ENCODE measurements at places on chromosomes 1 and 21.

- no peak for DNase-seq
These were observed 184.7 kb upstream of the SGIP1 start for GRCh38 chr1:66349242-66349641.

DNA sequence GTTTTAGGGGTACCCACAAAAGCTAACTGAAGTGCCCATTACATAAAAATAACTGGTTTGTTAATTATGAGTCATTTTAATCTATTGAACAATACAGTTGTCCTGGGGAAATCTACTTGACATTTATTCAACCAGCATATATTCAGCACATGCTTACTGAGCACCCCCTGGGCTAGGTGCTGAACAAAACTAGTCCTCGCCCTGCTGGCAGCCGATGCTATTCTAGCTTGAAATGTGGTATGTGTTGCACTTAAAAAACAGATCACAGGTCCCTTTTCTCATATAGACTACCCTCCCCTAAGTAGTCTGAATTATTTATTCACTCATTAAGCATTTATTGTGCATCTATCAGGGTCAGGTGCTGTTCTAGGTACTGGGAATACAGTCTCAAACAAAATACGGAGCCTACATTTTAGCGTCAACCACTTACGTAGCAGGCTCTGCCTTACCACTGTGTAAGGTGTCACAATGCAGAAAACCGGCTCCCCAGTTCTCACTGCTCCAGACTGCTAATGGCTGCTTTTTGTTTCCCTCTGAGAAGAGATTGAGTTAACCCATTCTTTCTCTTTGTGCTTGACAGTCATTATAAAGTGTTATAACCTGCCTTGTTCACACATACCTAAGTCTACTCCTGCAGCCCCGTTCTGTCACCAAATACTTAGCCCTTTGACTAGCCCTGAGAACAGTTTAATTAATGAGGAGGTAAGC is 57.1 kb downstream of the ADCY10 start:
- no peak for DNase-seq

- DNase-seq, result no peak
These were observed 265.5 kb upstream of the RGS18 start for GRCh38 chr1:191892716-191893115.

- no peak for DNase-seq
These were observed 68.0 kb downstream of the LRRN2 start for GRCh38 chr1:204617256-204618147.

DNA sequence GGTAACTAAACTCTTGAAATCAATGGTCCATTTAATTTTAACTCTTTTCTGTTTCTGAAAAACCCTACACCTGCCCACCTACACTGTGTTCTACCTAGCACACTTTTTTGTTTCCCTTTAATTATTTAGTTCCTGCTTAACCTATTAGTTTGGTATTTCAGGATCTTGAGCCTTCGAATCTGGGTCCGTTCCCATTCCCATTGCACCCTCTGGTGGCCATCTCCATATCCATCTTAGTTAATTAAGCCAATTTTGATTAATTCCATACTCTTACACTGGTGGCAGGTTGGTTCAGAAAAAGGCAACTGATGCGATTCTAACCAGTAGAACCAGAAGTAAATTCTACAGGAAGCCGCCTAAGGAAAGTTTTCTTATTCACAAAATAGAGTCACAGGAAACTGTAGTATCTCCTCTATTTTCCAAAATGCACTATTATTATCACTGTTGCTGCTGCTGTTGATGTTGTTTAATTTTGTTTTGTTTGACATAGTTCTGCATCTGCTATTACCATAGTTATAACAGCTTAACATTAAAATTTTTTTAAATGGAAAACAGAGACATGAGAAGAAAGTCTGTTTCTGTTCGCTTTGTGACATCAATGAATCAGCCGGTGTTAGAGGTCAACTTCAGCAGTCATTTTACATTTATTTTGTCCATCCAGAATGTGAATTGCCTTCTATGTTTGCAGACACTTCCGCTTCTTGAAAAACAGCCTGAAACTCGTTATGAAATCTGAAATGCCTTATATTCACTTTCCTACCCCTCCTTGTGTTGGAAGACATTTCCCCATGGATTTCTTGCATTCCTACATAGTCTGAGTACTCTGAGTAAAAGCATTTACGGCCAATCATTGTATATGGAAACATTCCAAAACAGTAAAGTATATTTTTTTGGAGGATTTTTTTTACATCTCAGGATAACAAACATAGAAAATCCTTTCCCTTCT is 115.5 kb upstream of the NCAM2 start:
- DNase-seq, result no peak

DNA sequence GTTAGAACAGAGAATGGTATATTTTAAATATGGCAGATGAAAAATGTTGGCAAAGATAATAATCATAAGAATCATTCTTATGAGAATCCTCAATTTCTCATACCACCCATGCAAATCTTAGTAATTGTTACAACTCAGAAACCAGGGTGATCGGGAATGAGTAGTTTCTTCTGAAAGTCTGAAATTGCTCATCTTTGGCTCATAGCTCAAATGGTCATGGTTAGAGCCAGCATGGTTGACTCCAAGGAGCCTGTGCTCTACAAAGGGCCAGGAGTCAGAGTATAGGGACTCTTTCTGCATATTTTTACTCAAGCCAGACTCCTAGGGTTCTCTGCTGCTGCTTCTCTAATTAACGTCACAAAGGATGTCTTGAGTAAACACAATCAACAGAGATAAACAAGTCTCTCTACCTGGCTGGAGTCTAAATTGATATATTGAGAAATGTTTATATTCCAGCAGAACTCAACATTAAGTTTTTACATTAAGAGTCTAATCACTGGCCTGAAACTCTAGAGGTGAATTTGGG is 1.9 kb upstream of the ETV3 start:
- no peak for DNase-seq

DNA sequence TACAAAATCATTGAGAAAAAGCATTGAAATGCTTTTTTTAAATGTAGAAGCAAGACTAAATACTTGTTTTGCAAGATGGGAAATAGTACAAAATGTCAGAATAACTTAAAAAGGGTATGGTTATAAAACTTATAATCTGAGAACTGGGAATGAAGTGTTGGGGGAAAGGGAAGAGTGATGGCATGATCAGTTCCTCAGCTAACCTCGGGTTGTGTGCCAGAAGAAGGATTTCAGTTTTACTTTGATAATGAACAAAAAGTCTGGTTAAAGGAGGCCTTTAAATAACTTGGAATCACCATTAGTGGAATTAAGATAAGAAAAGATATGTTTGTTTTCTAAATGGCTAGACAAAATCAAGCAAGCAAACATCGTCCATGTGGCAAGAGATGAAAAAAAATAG is 20.7 kb downstream of the NEK7 start:
- no peak for DNase-seq

DNA sequence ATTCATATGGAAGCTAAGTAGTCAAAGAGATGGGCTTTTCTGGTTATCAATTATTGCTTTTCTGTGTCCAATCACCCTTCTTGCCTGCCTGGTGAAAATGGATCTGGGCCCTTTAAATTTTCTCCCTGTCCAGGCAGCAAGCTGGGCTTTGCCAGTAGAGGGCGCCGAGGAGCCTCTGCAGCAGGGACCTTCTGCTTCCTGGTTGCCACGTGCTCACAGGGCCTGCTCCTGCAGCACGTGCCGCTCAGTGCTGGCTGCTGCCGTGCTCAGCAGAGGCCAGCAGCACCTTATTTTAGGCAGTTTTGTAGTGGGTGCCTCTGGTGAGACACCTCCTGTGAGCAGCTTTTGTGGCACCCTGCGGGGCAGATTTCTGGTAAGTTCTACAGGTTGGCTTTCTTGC is 4.0 kb downstream of the ACTL8 start:
- DNase-seq, result no peak

- no peak for DNase-seq
These were observed 1.9 kb downstream of the AMPD2 start for GRCh38 chr1:109621379-109622136.

GRCh38 chr1:221768444-221769066 is 26.7 kb upstream of the DUSP10 start:
- no peak for DNase-seq

DNA sequence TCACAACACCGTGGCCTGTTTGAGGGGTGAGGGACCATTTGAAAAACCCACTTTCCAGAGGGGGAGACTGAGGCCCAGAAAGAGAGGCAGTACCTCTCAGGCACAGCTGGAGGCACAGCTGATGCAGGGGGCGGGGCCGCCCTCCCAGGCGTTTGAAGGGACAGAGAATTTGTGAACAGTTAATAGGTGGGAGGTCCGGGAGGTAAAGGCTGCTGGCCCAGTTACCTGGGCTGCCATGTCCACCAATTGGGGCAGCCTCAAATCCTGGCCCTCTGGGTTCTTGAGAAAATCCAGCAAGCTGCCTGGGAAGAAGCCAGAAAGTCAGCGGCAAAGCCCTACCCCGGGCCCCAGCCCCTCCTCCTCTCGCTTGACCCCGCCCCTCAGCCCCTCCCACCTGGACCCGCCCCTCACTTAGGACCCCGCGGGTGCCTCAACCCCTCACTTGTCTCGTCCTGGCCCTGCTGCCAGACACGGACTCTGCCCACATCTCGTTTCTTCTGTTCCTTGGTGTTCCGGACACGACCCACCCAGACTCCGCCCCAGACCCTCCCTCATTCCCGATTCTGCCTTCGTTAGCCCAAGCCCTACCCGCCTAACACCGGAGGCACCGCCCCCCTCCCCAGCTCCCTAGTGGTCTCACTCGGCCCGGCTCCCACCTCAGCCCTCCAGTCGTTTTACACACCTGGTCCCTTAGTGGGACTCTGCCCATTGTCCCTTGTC is 10.8 kb upstream of the AHDC1 start:
- DNase-seq, result no peak

GRCh38 chr21:32348604-32349332 is 44.0 kb downstream of the URB1 start:
- no peak for DNase-seq

DNA sequence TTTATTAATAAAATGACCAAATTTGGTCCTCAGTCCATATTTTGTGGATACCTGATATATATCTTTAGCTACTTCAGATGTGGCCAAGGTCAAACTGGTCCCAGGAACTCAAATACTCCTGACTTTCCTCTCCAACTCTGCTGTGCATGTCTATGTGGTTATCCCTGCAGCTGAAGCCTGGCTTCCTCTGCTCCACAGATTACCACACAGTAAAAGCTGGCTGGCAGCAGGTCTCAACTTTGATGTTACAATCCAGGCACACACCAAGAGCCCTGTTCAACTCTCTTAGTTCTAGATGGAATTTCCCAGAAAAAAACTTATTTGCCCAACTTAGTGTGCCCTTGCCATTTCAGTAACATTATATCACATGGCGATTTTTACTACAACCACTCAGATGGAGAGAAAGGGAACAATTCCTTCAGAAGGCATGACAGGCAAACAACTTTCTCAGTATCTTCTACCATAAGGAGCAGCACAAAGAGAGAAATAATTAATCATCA is 479.5 kb downstream of the PLPP3 start:
- no peak for DNase-seq

DNA sequence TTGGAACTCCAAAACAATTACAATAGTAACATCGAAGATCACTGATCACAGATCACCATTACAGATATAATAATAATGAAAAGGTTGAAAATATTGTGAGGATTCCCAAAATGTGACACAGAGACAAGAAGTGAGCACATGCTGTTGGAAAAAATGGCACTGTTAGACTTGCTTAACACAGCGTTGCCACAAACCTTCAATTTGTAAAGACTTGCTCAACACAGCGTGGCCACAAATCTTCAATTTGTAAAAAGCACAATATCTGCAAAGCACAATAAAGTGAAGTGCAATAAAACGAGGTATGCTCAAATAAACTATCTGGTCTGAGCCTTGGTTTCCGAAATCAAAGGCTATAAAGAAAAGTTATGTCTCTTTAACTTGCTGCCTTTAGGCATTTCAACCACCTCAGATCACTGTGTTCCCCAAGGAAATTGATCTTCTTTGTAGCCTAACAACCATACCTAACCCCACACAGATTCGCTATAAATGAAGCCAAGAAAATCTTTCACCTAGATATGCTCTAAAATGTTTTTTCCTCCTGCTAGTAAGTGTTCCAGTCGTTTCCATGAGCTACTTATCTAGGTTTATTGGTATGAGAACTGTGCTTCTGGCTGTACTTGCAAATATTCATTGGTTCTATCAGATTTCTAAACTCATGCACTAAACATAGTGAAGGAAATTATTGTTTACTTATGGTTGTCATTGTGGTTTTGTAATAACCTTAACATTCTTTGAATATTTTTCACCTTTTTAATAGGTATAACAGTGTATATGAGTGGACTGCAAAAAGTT is 13.1 kb upstream of the LPGAT1 start:
- no peak for DNase-seq

DNA sequence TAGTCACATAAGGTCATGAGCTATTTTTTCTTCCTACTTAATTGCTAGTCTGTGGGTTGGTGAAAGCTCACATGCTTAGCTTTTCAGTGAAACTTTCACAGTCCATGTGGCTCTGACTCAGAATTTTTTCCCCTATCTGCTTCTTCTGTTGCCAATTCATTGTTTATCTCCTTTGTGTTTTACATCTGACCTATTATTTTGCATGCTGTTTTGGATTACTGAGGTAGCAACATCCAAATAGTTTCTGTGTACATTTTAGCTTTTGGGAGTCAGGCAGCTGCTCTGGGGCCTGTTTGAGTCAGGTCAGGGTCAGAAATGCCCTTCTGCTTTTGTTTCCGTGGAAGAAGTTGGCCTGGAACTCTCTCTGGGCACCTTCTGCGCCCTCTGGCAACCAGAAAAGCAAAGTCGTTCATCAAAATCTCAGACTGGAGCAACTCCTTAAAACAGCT is 40.0 kb downstream of the ROR1 start:
- DNase-seq, result no peak

DNA sequence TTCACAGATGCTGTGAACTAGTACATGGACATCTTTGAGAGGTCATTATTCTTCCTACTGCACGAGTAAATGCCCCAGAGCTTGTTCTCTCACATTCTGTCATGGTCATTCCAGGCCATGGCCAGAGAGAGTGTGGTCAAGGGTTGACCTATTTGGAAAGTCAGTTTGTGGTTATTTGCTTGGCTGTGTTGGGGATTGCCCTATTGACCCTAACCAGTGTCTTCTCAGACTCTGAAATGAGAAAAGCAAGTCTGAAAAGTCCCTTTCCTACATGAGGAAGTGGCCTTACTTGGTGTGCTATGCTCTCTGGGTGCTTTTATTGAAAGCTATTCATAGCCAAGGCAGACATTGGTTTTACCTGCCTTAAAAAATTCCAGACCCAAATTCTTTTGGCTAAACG is 26.6 kb downstream of the CLIC6 start:
- DNase-seq, result no peak

DNA sequence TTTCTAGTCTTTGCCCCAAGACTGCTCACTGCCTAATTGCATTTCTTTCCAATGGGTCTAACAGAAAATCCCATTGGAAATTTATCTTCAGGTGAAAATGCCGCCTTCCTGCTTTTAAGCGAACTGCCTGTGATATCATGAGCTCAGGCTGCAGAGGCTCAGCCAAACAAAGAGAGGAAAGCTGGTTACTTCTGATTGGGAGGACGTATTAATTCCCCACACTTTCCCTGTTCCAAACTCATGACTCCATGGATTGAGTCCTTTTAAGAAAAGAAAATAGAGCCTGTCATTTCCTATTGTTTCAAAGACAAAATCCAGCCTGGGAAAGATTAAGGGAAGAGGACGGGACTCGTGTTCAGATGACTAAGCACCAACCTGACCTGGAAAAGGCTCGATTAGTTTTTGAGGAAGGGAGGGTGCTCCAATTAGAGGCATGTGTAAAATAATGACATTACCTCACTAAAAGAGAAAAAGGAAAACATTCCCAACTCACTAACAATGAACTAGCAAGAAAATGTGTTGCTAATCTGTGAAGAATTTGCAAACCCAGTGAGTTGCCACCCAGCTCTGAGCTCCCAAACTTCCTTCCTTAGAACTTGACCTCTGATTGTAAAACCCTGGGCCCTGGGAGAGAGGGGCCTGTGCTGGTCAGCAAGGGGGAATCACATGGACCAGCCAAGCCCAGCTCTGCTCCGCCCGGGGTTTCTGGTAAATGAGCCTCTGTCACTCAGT is 61.2 kb downstream of the TCP10L start:
- no peak for DNase-seq
